Activated effector memory CD4-positive, alpha-beta T cell treated with anti-CD3 and anti-CD28 coated beads, Interleukin-2, amount 50 U/mL, for 16 hours (primary cell): ENCODE measurements at places on chromosomes 1 and 21.
A peak's percentile ranks its signal among the peaks of the same experiment; 100 is the strongest.

- peak; percentile 96 for DNase-seq
Measured at GRCh38 chr1:23539698-23540266, 8.7 kb upstream of the E2F2 start.

GRCh38 chr1:13809461-13810159 lies 109.6 kb downstream of the PRDM2 start:
- DNase-seq, result no peak

- DNase-seq, result no peak
Measured at GRCh38 chr21:26194326-26194725, 23.8 kb upstream of the APP start.

DNA sequence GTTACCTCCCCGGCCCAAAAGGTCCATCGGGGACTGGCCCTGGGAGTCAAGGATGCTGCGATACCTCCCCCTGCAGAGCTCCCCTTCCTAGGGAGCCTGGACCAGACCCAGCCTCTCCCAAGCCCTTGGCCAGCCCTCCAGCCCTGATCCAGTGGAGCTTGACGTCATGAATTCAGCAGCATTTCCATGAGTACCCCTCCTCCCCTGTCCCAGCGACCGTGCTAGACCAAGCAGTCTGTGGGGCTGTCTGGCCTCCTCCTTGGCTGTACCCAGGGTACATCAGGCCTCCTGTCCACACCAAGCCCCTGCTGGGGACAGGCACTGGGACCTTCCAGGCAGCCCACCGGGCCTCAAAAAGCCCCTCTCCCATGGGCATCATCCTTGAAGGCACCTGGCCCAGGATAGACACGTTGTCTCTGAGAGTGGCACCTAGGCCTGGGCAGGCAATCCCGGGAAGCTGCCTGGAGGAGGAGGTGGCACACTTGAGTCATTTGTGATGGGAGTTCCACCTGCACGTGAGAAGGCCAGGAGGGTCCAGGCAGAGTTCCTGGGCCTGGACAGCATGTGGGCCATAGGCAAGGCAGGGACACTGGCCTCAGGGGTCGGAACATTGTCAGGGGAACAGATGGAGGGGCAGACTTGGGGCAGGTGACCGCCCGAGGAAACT lies 46.4 kb downstream of the WNT9A start:
- peak; percentile 57 for DNase-seq

GRCh38 chr1:94228640-94229375 lies 8.6 kb downstream of the ARHGAP29 start:
- no peak for DNase-seq

DNA sequence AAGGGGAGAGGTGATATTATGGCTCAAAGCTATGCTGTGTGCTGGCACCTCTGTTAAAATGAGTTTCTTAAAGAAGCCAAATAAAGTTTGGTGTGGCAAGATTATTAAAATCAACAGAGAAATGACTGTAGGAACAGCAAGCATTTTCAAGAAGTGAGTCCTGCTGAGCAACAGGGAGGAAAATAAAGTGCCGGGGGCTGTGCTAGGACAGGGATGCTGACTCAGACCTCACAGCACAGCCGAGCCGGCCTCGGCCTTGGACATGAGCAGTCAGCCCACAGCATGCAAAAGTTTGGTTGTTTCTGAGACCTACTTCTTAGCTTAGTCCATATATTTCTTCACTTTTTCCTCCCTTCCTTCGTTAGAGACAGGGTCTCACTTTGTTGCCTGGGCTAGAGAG lies 19.2 kb downstream of the CNIH3 start:
- DNase-seq, result no peak

- DNase-seq, result no peak
Measured at GRCh38 chr1:53512807-53513755, 53.9 kb downstream of the DMRTB1 start.

DNA sequence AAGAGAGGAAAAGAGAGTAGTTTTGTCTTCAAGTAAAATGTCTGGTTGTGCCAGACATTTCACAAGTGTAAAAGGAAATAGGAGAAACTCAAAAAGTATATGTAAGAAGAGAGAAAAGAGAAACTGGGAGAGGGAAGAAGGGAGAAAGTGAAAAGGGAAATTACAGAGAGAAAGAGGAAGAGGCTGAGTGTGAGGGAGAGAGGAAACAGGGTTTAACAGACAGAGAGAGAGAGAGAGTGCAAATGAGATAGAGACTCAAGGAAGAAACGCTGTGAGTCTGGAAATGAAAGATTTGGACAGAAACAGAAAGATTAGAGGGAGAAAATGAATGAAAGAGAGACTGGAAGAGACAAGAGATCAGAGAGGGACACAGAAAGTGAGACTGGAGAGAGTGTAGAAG lies 806.2 kb downstream of the PLA2G4A start:
- DNase-seq, result no peak

DNA sequence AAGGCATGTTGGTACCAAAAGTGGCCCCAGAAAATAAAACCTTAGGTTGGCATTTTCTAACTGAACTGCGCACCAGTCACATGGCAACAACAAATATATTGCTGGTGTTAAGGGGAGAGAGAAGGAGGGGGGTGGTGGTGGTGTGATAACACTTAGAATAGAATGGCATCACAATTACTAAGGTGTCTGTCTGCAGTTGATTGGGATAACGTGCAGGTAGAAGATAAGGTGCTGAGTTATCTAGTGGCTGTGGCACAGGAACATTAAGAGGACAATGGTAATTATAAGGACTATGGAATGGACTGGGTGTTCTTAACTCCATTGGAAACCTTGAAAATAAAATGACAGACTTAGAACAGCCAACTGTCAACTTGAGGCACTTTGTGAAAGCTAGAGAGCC lies 1.4 kb upstream of the YIPF1 start:
- no peak for DNase-seq

GRCh38 chr1:158324395-158324794 lies 6.9 kb downstream of the CD1B start:
- no peak for DNase-seq

GRCh38 chr1:227779021-227779441 lies 36.4 kb upstream of the PRSS38 start:
- peak; percentile 58 for DNase-seq

DNA sequence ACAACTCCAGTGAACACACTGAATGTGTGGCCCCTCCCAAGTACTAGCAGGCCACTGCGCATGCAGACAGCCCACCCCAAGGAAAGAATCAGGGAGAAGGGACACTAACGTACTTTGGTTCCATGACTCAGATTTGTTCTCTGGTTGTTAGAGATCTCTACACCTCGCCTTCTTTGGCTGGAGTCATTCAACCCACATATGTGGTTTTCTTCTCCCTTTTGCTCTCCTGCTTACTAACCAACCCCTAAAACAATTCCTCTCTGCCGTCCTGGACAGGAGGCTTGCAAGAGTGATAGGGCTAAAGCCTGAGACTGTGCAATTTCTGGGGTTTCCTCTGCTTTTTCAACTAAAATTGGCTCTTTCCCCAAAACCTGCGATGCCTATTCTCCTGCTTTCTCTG lies 5.7 kb upstream of the CD48 start:
- DNase-seq, result no peak

DNA sequence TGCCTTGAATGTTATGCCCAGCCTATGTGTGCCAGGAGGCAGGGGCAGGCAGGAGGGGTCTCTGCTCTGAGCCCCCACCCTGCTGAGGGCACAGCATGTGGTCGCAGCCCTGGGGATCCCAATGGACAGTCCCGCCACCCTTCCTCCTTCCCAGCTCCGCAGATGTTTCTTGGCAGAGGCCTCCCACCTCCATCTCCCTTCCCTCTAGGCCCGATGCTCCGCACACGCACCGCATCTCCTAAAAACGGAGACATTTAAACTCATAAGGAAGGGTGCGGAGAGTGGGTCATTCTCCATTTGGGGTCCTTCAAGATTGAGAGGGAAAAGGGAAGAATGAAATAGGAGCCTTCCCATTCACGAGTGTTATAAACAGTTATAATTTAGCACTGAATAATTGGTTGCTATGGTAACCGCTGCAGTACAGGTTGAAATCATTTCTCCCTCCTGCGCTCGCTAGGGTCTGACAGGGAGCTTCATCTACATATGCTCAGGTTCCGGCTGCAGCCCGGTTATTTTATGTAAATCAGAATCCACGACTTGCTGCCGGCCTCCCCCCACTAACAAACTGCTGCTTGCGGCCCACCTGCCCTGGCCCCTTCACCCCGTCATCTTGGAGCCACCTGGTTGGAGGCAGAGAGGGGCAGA lies 16.0 kb downstream of the CHD5 start:
- no peak for DNase-seq

DNA sequence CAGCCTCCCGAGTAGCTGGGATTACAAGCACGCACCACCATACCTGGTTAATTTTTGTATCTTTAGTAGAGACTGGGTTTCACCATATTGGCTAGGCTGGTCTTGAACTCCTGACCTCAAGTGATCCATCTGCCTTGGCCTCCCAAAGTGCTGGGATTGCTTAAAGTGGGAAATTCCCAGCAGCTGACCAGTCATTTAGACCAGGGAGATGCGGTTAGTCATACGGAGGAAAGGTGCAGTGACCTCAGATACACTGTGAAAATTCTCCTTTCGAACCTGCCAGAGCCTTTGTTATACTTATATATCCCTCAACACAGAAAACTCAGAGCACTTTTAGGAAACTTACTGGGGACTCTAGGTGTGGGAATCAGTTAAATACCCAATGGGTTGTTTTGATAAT lies 39.6 kb downstream of the MAP10 start:
- no peak for DNase-seq

- DNase-seq, result no peak
Measured at GRCh38 chr1:37246631-37247030, 212.3 kb upstream of the GRIK3 start.

DNA sequence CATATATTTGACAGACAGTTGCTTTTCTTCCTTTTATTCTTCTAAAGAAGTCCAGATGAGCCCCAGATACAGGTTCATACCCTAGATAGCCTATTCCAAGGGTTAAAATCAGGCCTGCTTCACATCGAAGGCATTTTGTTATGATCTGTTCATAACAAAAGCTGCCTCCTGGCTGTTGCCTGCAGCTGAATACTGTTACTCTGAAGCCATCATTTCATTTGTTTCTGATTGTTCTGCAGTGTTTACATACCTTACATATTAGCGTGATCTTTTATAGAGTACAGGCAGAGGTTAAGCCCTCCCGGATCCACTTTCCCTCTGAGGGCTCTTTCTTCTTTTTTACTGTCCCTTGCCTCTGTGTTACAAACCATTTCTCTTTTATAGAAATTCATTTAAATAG lies 219.0 kb upstream of the HOOK1 start:
- no peak for DNase-seq

DNA sequence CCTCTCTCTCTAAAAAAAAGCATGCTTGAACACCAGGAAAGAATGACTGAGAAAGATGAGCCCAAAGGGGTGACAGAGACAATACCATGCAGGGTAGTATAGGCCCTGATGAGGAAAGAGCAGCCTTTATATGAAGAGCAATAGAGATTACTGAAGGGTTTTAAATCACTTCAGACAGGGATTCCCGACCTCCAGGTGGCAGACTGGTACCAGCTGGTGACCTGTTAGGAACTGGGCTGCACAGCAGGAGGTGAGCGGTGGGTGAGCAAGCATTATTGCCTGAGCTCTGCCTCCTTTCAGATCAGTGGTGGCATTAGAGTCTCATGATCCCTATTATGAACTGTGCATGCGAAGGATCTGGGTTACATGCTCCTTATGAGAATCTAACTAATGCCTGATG lies 30.8 kb upstream of the GTF2B start:
- DNase-seq, result no peak

- no peak for DNase-seq
Measured at GRCh38 chr1:113654883-113655282, 104.4 kb downstream of the PHTF1 start.

- peak; percentile 64 for DNase-seq
Measured at GRCh38 chr1:111505641-111506119, 2.2 kb upstream of the ADORA3 start.

GRCh38 chr21:32237021-32237420 lies 41.8 kb downstream of the MIS18A start:
- no peak for DNase-seq

- no peak for DNase-seq
Measured at GRCh38 chr21:42652527-42653230, 742 bp upstream of the PDE9A start.

DNA sequence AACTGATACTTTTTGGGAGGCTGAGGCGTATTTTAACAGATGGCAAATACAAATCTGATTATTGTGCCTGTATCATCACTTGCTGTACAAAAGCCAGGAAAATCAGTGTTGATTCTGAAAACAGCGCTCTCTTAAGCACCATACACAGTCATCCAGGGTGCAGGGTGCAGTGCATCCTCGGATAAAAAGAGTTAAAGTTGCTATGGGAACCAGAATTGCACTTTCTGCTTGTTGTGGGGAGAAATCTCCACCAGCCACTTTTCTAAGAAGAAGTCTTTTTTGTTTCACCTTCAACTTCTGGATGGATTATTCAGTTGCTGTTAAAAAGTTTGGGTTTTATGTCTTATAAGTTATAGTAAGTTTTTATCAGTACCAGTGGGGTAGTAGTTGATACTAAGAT lies 3.8 kb downstream of the LAMC1 start:
- no peak for DNase-seq

GRCh38 chr1:152029144-152029928 lies 7.5 kb downstream of the S100A11 start:
- no peak for DNase-seq

GRCh38 chr1:212077028-212077427 lies 41.5 kb downstream of the DTL start:
- no peak for DNase-seq

GRCh38 chr1:219416598-219417238 lies 196.2 kb downstream of the ZC3H11B start:
- peak; percentile 78 for DNase-seq

DNA sequence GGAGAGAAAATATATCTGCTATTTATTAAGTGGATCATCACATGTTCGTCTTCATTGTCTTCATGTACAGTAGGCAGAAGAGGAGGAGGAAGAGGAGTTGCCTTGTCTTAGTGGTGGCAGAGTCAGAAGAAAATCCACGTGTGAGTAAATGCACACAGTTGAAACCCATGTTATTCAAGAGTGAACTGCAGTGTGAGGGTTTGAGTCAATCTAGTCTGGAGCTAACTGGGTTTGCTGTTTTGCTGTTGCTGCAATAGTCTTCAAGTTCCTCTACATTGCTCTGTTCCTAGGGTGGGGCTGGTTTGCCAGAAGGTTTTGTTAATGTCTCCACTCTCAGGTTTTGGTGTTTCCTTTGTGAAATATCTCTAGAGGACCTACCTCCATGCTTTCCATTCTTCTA lies 3.1 kb upstream of the CD1A start:
- no peak for DNase-seq

GRCh38 chr1:6262555-6263420 lies 1.9 kb upstream of the GPR153 start:
- no peak for DNase-seq
